ENCODE measurements at places on chromosomes 16 and 17. TPM values are rescaled to one million over a fixed set of nuclear protein-coding genes. Genes with fewer than 3 reads are reported as not detected.

Gene COPZ2
- 34.8 TPM for total RNA-seq

Gene SLC6A2
- total RNA-seq, result not detected

Gene SLC25A39
- total RNA-seq, result 74.3 TPM

Gene CHST4
- total RNA-seq, result not detected

Gene CMTM2
- total RNA-seq, result not detected

Gene B4GALNT2
- not detected for total RNA-seq

Gene RHBDF1
- 28.1 TPM for total RNA-seq
